ENCODE measurements at places on chromosomes 7 and 10.

DNA sequence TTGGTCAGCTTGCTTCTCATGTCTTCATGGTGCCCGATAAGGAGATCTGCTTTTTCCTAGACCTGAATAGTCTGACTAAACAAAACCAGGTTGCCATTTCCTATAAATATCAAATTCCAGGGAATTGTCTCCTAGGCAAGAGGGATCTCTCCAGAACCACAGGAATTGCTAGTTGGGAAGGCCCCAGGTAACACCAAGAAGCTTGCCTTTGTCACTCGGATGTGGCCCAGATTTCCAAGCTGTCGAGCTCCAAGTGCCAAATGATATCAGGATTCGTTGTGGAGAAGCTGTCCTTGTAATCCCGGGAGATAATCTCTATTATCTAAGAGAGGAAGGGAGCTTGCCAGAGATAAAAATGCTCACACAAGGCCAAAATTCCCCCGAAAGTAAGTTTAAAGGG, 1288.5 kb upstream of the AUTS2 start:
- no peak for DNase-seq

DNA sequence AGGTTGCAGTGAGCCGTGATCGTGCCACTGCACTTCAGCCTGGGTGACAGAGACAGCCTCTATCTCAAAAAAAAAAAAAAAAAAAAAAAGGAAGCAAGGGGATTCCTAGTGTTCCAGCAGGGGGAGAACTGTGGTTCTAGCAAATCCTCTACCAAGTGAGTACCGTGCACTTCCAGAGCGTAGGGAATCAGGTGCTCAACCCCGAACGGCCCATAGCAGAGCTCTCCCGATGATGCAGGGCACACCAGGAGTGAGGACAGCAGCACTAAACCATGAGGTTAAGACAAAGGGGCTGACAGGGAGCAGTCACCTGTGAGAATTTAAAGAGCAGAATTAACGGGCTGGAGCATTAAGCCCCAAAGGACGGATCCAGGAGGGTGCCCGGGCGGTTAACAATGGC, 173.6 kb downstream of the PTPRN2 start:
- DNase-seq, result no peak

GRCh38 chr10:7507887-7508726, 97.3 kb upstream of the SFMBT2 start:
- no peak for DNase-seq

GRCh38 chr7:36071605-36072004, 81.4 kb upstream of the EEPD1 start:
- no peak for DNase-seq

DNA sequence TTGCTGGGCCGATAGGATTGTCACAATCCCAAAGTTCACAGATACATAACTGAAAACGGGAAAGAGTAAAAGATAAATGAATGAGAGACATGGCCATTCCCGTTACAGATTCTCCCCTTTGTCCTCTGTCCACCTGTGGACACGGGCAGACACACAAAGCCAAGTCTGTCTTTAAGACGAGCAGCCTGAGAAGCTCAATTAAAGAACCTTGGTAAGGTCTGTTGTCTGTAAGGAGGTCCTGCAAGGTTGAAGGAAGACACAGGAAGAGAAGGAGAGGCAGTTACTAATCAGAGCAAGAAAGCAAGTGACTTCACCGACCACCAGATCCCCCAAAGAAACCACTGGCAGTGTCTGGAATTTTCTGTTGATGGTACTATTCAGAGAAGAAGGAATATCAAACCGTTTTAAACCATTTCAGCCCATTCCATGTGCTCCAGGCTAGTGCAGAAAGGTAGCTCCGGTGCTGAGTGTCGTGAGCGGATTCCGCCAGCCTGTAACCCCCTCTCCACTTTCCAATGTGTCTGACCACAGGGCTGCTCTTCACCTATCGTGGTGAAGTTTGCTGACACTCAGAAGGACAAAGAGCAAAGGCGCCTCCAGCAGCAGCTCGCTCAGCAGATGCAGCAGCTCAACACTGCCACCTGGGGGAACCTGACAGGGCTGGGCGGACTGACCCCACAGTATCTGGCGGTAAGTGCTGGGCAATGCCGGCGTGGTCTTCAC, 252.6 kb downstream of the CELF2 start:
- peak; percentile 77 for DNase-seq

Measured in HAP-1 (cell line).